ENCODE measurements at places on chromosomes 6 and 20.
A peak's percentile ranks its signal among the peaks of the same experiment; 100 is the strongest.

GRCh38 chr20:61601853-61602252 is 349.8 kb downstream of the CDH4 start:
- DNase-seq = no peak

GRCh38 chr20:57803508-57804005 is 93.7 kb upstream of the PMEPA1 start:
- DNase-seq = no peak

GRCh38 chr6:43702534-43703440 is 15.2 kb upstream of the MRPS18A start:
- peak; percentile 97 for DNase-seq

- no peak for DNase-seq
These were observed 14.6 kb upstream of the TOX2 start for GRCh38 chr20:43900121-43900466.

DNA sequence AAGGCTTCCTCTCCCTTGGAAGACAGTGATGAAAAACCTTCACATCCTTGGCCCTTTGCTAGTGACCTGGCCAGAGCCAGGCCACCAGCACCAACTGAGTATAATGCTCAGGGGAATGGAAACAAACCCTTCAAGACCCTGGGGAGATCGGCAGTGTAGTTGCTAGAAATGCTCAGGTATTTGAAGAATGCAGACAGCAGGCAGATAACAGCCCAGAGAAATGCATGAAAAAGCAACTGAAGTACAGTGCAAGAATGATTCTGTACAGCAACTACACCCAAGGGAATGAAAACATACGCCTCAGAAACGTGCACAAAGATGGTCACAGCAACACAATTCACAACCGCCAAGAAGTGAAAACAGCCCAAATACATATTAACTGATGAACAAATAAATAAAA is 41.1 kb downstream of the PPP1R3G start:
- no peak for DNase-seq

- no peak for DNase-seq
These were observed 13.2 kb upstream of the ATXN1 start for GRCh38 chr6:16774437-16774836.

DNA sequence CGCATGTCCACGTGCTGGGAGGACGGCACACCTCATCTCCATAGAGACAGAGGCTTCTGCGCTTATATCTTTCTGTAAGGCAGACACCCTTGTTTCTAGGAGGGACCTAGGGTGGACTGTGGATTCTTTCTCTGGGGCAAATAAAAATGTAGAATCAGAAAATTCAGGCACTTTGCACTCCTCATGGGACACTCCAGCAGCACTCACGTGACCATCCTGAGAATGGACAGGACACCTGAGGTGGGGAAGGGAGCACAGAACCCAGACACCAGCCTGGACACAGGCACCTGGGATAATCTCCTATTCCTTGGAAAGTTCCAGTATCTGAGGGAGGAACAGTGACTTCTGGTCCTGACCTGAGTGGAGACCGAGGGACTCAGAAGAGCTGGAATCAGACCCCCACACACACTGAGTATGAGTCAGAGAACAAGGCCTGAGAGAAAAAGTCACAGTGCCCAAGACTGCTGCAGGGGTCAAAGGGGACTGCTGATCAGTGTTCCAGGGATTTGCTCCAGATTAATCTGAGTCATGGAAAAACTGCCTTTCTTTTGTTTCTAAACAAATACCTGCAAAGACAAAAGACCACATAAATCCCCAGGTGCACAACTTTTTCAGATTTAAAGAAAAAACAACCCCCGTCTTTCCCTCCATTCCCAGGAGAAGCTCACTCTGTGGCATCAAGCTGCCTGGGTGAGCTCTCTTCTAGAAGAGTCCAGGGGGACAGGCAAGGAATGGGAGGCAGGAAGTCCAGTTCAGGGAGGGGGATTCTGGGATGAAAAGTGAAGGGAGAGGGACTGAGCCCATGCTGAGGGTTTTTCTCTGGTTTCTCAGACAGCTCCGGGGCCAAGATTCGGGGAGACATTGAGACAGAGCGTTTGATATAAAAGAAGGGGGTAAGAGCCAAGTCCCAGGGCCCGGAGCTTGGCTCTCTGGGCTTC is 35.6 kb upstream of the MICB start:
- peak; percentile 70 for DNase-seq

DNA sequence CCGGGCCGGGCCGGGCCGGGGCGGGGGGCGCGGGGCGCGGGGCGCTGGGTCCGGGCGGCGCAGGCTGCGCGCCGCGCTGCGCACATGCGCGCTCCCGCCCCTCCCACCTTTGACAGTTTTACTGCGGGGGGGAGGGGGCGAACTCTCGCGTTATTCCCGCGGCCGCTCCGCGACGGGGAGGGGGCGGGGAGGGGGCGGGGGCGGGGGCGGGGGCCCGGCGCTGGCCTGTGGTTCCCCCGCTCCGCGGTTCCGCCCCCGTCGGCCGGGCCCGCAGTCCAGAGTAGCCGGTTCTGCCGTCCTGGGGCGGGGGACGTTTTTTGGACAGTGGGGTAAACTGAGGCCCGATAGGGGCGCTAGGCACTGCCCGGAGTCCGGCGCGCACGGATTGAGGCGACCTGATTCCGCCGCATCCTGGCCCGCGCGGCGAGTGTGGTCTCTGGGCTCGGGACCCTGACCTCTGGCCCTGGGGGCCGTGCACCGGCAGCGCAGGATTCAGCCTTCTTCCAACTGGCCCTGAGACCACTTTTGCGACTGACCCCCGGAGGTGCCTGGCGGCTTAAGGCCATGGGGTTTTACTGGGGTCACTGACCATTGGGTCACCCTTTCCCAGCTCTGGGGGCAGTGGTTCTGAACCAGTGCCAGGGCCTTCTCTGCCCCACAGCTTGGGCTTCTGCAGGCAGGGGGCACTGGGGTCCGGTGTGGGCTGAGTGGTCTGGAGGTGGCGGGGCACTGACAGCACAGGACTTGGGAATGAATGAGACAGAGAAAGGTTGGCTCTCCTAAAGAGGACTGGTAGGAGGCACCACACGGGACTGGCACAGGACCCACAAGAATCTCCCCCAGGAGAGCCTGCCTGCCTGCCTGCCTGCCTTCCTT is at the start of gene ZNF512B:
ZNF512B (minus strand) TSS at position 93 of the 876 bp plus-strand sequence. CDS start 1,980 bp downstream, outside the sequence.
- DNase-seq = no peak

GRCh38 chr6:66628917-66629316 is 921.9 kb upstream of the EYS start:
- no peak for DNase-seq

DNA sequence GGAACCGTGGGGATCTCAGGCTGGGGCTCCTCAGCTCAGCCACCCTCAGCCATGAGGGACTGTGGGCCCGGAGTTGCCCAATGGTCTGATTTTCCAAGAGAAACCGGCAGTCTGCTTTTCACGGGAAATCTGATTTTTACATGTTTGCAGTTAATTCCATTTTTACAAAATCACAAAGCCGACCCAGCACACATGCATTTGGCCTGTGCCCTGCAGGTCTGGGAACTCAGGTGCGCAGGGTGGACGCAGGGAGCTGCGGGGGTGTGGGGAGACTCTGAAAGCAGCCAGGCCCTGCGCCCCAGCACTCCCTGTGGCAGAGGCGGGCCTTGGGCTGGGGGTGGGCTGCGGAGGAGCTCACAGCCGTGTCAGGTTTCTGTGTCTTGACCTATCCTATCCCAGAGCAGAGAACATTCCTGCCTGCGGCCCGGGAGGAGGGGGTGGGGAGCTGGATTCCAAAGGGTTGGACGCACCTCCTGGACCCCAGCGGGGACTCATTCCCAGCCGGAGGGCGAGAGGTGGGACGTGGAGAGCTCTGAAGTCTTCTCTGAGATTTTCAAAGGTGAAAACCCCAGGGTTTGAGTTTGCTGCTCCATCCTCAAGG is 60.6 kb downstream of the ADNP start:
- no peak for DNase-seq

DNA sequence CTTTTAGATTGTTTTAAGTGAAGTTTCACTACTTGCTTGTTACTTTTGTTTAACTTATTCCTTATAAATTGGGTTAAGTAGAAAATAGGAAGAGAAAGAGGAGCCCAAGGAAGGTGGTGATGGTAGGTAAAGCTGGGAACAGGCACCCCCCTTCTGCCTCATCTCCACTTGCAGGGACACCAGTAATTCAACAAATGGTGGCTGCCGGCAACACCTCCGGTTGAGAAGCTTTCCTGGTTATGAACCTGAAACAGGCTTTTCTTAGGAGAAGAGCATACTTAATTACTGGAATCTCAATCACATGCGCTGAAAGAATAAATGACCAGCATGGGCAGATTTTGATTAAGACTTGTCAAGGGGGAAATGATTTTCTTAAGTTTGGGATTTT is 158.9 kb upstream of the ZNF217 start:
- no peak for DNase-seq

DNA sequence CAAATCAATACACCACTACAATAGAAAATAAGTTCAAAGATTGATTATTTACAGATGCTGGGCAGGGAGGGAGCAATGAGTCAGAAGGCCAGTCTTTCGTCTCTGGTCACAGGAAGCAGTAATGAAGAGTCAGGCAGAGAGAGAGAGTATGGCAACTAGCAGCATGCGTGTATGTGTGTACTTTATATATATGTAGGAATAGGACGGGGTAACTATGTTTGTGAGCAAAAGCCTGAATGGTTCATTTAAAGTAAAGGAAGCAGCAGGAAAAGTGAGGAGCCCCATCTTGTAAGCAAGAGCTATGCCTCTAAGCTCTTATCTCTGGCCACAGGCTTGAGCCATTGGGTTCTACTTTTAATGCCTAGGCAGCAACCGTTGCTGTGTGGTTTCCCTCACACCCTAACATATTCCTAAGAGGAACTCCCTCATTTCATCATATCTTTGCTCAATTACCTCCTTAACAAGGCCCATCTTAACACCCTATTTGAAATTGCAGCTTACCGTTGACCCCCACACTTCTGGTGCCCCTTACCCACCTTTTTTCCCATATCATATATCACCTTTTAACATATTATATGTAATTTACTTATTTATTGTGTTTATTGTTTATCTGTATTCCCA is 66.6 kb downstream of the AFG1L start:
- no peak for DNase-seq
